ENCODE measurements at places on chromosomes 6 and 20. TPM values are rescaled to one million over a fixed set of nuclear protein-coding genes. Genes with fewer than 3 reads are reported as not detected.
A peak's percentile ranks its signal among the peaks of the same experiment; 100 is the strongest.

- no peak for DNase-seq
These were observed 264.7 kb downstream of the TMEM242 start for GRCh38 chr6:157058574-157058973.

Gene ENPP1
- 27.7 TPM for total RNA-seq

Gene CAP2
- 69.1 TPM for total RNA-seq

- DNase-seq = peak; percentile 55
These were observed 26.9 kb downstream of the DDX27 start for GRCh38 chr20:49245921-49246740.

GRCh38 chr6:1524040-1524480, 85.7 kb upstream of the FOXC1 start:
- peak; percentile 81 for DNase-seq

DNA sequence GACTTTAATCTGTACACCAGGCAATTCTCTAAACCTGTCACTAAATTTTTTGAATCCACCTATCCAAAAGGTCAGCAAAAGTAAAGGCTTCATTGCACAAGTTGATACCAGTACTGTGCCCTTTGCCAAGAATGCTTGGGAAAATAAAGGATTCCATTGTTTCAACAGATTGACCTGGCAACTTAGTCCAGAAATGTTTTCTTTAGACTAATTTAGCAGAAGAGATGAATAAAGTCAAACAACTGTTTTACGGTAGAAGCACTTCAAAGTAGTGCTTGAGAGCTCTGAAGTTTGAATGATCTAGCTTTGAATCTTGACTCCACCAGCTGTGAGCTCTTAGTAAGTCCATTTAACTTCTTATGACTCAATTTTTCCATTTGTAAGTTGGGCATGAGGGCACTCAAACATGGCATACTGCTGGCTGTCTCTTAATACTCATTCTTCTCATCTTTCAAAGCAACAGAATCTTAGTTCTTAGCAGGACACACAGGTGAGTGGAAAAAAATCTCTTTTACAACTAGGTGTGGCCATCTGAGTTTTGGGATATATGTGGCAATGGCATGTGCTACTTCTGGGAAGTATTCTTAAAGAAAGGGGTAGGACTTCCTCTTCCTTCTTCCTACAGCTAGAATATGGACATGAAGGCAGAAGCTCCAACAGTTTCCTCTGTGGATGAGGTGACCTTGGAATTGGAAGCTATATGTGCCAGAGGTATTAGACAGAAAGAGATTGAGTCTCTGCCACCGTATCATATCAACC, 55.9 kb upstream of the LOC128125822 start:
- DNase-seq = no peak

GRCh38 chr6:157761331-157761921, 61.6 kb upstream of the SNX9 start:
- no peak for DNase-seq

Gene CLPSL2
- not detected for total RNA-seq

DNA sequence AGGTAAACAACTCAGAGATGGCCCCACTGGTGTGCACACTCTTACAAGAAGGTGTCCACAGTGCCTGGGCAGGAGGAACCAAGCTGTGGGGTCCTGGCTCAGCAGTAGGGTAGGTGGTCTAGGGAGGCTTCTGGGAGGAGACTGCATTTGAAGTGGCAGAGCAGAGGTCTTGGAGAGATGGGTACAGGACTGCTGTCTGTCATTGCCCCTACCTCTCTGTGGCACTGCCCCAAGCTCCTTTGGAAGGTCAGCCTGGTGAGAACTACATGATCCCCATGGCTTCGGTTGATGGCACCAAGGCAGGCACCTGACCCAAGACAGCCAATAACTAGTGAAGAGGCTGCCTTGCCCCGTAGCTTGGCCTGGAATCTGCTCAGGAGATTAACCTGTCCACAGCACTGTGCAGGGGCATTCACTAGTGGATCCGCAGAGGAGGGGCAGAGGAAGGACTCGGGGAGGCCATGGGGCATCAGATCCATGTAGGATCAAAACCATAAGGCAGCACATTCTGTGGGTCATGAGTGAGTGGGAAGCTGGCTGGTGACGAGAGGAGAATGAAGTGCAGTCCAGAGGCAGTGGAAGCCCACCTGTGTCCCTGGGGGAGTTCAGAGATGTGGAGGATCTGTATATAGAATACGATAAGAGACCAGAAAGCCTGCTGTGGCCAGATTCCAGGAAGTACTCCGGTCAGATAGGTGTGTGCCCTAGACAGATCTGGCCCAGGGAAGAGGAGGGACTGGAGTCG, 162.0 kb downstream of the GRM4 start:
- no peak for DNase-seq

Gene RAB23
- total RNA-seq = 38.7 TPM

GRCh38 chr20:16942756-16943155, 194.6 kb downstream of the OTOR start:
- DNase-seq = no peak

Gene RAMACL
- 3.4 TPM for total RNA-seq

DNA sequence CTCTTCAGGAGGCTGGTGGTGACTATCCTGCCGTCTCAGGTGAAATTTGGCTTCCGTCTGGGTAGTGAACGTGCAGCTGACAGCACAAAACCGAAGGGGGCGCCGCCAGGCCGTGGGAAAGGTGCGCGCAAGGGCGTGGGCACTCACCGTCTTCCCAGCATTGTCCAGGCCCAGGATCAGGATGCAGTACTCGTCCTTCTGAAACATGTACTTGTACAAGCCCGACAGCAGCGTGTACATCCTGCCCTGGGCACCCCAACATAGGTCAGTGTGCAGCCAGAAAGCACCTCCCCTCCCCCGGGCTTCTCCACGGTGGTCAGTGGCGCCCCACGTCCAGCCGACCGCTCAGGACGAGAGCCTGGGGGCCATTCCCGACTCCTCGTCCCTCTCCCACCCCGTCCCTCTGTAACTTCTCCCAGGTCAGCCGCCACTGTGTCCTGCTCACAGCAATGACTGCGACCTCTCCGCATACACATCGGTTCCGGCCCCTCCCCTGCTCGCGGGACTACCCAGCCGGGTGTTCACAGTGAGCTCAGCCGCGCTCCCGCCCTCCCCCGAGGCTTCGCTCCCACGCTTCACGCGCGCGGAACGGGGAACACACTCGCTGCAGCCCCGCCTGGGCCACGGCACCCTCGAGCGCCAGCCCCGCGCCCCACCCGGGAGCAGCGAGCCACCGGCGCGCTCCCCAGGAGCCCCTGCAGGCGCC, 771 bp downstream of the ARFRP1 start:
- DNase-seq = peak; percentile 43

- DNase-seq = no peak
These were observed 105.6 kb downstream of the ZDHHC14 start for GRCh38 chr6:157486572-157486971.

Gene LAMP5
- 1.7 TPM for total RNA-seq

Gene ZNF292
- total RNA-seq = 72.2 TPM

DNA sequence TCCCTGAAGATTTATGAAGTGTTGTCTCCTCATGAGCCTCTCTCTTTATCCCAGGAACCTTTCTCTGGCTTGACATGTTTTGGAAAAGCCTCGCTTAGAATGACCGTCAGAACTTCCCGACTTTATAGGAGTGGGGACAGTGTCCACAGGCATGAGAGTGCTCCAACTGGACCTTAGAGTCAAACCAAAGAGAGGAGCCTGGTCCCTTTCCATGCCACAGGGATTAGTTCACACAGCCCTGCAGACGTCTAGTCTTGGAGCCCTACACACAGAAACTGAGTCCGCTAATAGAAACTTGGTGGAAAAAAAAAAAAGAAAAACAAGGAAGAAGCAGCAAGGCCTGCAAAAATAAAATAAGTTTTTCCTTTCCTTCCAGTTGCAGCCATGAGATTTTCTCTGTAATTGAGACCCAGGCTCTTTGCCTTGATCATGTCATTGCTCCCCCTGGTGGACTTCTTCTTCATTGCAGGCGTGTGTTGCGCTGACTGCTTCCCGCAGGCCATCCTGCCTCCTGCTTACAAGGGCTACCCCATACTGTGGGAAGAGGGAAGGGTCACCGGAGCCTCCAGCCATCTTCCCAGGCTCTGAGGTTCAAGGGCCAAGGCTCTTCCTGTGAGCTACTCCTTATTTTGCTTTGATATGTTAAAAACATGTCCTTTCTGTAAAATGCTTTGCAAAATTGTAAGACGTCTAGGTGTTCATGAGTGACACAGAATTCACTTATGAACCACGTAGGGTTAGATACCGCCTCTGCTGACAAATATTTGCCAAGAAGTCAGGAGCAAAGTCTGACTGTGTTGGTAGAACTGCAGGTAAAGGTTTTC, 201.0 kb downstream of the UST start:
- peak; percentile 94 for DNase-seq

- peak; percentile 82 for DNase-seq
These were observed 80.3 kb downstream of the TBC1D7 start for GRCh38 chr6:13248053-13248452.

GRCh38 chr6:46651006-46651405, 1.6 kb downstream of the CYP39A1 start:
- DNase-seq = peak; percentile 12

Gene PACSIN1
- total RNA-seq = 0.10 TPM

GRCh38 chr6:28747631-28748157, 176.1 kb downstream of the TRIM27 start:
- no peak for DNase-seq

DNA sequence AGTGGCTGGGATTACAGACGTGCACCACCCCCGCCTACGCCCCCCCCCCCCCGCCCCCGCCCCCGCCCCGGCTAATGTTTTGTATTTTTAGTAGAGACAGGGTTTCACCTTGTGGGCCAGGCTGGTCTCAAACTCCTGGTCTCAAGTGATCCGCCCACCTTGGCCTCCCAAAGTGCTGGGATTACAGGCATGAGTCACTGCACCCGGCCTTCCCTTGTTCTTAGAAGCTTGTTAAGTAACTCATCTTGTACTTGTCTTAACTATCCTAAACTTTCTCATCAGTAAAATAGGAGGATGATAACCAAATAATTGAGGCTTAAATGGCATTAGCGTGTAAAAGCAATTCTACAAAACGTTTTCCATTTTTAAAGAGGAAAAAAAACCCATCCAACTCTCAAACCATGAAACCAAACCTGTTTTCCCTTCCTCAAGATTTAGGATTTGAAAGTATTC, 4.2 kb downstream of the CDYL start:
- DNase-seq = no peak

Gene ATP6V1G2
- 1.3 TPM for total RNA-seq

Gene CNBD2
- total RNA-seq = 1.9 TPM

Gene RAET1L
- 3.3 TPM for total RNA-seq

DNA sequence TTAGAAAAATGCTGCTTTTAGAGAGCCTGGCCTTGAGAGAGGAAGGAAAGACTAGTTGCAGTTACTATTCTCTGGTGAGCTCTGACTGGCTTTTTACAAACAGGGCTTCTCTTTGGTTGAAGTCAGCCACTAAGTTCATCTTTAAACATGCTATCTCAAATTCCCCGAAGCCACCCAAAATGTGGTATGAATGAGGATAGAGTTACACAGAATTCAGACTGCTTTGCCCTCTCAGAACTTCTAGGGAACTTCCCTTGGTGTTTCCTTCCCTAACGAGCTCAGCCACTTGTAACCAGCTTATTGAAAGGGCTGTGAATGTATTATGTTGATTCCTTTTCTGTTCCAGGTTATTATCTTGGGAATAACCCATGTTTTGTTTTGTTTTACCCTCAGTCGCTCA, 73.5 kb downstream of the EFHC1 start:
- DNase-seq = no peak

Gene TPD52L1
- 75.4 TPM for total RNA-seq

DNA sequence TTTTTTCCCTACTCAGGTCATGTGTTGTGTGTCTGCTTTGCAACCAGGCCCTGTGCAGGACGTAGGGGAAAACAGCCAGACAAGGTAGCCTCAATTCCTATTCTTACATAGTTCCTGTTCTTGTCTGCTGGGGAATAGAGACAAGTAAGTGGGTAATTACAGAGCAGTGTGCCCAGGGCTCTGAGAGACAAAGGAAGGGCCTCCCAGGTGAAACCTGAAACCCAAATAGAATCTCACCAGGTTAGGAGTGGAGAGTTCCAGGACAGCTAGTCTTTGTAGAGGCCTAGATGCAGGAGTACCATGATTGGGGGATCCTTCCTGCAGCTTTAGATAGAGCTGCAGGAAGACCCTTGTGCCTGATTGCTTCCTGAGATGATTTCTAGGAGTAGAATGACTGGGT, 48.4 kb downstream of the DHX35 start:
- no peak for DNase-seq

DNA sequence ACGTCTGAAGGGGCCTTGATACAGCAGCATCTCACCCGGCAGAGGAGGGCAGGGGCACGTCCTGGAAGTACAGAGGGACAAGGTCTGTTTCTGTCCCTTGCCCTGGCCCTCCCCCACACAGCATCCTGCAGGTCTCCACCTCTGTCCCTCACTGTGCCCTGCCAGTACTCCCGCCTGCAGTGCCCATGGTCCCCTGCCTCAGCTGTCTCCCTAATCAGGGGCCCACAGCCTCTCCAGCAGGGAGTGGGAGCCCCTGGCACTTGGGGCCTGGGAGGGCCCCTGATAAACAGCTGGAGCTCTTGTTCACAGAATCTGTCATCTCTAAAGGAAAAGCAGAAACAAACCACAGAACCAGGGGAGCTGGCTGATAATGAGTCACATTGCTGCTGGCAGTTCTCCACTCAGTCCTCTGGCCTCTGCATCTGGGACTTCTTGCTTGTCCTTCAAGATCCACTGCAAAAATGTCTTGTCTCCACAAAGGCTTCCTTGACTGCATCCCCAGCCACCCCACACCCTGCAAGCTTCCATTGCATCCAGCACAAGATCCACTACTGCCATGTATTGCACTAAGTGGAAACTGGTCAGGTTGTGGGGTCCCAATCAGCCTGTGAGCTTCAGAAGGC, 33.2 kb upstream of the TAF8 start:
- peak; percentile 61 for DNase-seq

GRCh38 chr6:99905209-99906106, 88.6 kb downstream of the MCHR2 start:
- DNase-seq = peak; percentile 43

- DNase-seq = no peak
These were observed 534 bp upstream of the EFCAB8 start for GRCh38 chr20:32858189-32858588.

GRCh38 chr20:63295422-63295821, 2.4 kb downstream of the COL20A1 start:
- no peak for DNase-seq

- DNase-seq = no peak
These were observed 32.8 kb downstream of the APCDD1L start for GRCh38 chr20:58482416-58482815.

DNA sequence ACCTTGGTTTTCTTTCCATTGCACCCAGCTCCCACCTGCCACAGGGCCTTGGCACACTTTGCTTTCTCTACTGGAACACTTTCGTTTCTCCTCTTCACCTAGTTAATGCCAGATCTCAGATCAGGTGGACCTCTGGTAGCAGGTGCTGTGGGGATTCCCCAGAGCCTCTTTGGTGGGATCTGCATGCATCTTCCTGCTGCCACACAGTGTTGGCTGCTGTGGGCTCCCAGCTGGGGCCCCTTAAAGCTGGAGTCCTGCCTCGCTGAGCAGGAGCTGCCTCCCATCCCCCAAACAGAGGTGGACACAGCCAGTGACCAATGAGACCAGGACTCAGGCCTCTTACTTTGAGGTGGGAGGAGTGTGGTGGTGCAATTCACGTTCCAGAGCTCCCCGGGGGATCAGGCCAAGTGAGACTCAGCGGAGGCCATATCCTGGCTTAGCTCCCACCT, 28.4 kb downstream of the CEBPB start:
- DNase-seq = no peak

Gene DACT2
- total RNA-seq = 2.4 TPM

Gene VARS1
- 42.5 TPM for total RNA-seq

- no peak for DNase-seq
These were observed 78.3 kb downstream of the TBX18 start for GRCh38 chr6:84685983-84686584.

All from tongue (tissue), 3 donors.